ENCODE measurements at places on chromosomes 11 and 22.

DNA sequence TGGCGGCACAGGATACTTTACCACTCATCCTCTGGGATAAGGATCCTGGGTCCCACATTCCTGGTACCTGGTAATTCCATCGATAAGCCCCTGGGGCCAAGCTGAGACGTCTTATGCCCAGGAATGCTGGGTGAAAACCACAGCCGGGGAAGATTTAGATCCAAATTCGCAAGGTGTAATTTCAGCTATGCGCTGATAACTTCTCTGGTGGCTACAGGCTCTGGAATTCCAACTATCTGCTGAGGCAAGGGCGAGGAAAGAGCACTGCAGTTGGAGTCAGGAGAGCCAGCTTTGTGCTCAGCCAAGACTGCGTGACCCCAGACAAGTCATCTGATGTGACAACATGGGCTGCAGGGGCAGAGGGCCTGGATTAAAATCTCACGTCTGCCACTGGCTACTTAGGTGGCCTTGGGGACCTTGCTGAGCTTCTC lies 9.9 kb upstream of the MYEOV start:
- DNase-seq = no peak

GRCh38 chr11:18731949-18732821 lies 6.2 kb upstream of the IGSF22 start:
- DNase-seq = peak; percentile 40

GRCh38 chr22:30763815-30764673 lies 69.4 kb downstream of the OSBP2 start:
- DNase-seq = peak; percentile 36

- peak; percentile 71 for DNase-seq
These were observed 10.1 kb downstream of the MTFP1 start for GRCh38 chr22:30435674-30436126.

DNA sequence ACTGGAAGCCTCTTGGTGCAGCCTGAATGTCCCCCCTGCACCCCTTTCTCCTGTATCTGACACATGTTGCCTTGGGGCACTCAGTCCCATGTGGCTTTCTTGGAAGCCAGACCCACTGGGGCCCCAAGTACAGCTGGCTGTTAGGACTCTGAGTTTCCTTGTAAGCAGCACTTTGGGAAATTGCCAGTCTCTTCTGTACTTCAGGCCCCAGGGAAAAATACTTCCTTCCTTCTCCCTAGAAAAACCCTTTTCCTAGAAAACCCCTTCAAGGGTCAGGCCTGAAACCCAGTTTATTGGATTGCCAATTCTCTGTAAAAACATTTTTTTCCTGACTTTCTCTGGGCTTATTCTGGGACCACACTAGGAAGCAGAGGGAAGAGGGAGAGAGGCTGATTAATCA lies 360.3 kb downstream of the TENM4 start:
- no peak for DNase-seq

GRCh38 chr11:1532606-1533341 lies 39.3 kb downstream of the DUSP8 start:
- DNase-seq = no peak

- DNase-seq = no peak
These were observed 177.2 kb upstream of the MTMR2 start for GRCh38 chr11:96101146-96101545.

GRCh38 chr22:33470456-33470855 lies 412.3 kb upstream of the SYN3 start:
- DNase-seq = no peak

DNA sequence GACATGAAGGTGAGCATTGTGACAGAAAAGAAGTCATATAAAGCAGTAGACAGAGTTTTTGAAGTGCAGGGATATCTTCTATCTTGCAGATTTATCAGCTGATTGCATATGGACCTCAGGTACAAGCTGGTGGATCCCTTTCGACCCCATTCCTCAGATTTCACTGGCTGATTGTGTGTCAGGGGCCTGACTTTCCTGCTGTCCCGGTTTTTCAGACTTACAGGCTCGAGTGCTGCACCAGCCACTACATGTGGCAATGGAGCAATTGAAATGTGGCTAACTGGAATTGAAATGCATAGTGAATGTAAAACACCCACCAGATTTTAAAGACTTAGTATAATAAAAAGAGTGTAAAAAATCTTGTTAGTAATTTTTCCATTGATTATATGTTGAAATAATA lies 50.3 kb downstream of the CLMP start:
- no peak for DNase-seq

DNA sequence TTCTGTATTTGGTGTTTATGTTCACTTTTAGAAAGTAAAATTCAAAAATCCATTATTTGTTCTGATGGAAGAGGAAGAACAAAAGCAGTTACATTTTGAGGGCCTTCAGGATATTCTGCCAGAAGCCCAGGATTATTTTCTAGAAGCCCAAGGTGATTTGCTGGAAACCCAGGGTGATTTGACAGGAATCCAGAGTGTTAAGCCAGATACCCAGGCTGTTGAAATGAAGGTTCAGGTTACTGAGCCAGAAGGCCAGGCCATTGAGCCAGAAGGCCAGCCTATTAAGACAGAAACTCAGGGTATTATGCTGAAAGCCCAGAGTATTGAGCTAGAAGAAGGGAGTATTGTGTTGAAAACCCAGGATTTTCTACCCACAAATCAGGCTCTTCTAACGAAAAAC lies 33.1 kb downstream of the CCDC15 start:
- no peak for DNase-seq

- DNase-seq = no peak
These were observed 20.2 kb downstream of the BLID start for GRCh38 chr11:122095681-122096262.

DNA sequence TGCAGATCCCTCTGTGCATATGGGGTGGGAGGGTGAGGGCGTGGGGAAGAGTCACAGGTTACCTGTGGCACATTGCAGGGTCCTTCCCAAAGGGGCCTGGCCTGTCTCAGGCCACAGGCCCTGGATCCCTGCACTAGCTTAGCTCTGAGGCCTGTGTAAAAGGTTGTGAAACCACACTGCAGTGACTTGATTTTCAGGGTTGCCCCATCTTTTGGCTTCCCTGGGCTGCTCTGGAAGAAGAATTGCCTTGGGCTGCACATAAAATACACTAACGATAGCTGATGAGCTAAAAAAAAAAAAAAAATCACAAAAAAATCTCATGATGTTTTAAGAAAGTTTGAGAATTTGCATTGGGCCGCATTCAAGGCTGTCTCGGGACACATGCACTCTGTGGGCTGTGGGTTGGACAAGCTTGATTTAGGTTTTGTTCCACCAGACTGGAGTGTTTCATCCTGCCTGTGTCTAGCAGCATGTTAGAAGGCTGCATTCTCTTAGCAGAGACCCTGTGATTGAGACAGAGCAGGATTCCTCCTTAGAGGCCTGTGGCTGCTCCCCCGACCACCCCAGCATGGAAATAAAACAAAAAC lies 35.9 kb upstream of the TREH start:
- no peak for DNase-seq

- DNase-seq = no peak
These were observed 100.3 kb upstream of the CLPB start for GRCh38 chr11:72534371-72535193.

DNA sequence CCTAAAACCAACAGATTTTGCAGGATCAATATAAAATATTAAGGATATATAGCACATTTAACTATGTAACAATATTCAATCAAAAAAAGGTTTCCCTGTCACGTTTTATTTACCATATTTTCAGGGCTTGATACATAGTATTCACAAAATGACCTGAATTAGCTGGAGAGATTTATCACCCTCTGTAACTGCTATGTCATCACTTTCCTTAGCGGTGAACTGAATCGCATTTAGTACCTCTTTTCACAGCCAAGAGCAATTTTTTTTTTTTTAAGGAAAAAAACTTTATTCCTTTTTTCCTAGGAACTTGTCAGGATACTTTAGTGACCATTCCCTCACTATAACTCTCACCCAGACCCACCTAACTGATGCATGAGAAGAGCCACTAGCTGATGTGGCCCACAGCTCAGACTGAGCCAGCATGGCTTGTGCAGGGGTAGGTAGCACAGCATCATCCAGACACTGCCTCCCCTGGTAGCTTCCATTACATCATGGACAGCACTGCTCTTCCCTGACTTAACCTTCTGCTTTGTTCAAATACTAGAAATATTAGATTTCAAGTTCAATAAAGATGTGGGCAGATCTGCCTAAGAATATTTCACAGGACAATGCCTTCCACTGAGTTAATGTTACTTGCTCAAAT lies 17.0 kb upstream of the GPR83 start:
- DNase-seq = no peak

DNA sequence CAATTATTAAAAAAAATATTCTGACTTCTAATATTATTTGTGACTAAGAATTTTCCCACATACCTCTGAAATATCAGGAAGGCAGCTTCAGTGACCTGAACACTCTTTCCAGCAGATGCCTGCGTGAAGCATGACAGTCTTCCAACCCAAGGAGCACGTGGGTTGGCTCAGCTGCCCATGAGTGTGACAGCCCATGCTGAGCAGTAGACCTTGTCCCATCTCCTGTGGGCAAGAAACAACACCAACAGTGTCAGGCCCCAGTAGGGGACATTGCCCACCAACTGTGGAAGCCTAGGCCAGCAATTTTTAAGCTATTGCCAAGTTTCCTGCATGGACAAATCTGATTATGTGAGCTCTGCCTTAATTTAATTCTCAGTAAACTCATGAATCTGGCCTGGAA lies 66.4 kb upstream of the OLFML1 start:
- DNase-seq = no peak

GRCh38 chr11:113240790-113241635 lies 73.4 kb upstream of the TTC12 start:
- no peak for DNase-seq

DNA sequence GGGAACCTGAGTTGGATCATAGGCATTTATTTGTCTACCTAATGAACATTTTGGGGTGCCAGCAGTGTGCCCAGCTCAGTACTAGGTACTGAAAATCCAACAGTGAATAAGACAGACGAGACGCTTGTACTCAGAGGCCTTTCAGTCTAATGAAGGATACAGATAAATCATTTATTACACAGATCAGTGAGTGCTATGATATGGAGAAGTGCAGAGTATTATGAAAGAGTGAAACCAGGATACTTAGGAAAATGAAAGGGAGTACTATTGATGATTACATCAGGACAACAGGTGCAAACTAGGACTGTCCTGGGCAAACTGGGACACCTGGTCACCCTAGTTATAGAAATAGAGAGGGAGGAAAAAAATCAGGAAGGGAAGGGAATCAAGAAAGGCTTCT lies 207.5 kb upstream of the NCAM1 start:
- DNase-seq = no peak

- no peak for DNase-seq
These were observed 36.3 kb upstream of the PDGFB start for GRCh38 chr22:39281126-39281525.

DNA sequence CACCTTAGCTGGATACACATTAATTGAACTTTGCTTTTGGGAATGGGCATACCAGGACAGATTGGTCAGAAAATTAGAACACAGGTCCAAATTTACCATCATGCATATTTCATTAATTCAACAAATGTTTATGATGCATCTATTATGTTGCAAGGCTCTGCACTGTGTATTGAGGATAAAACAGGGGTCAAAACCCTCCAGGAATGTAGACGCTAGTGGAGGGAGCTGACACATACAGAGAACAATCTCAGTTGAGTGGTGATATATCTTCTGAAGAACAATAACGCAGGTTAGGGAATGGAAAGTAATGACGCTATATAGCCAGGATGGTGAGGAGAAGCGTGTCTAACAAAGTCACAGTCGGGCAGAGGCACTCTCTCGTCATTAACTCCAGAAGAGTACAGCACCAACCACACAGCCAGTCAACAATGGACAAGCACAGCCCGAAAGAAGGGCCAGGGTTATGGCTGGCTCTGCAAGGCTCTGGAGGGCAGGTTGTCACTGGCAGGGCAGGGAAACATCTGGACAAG lies 3.8 kb downstream of the FLI1 start:
- no peak for DNase-seq

GRCh38 chr11:11813288-11813962 lies 28.3 kb upstream of the USP47 start:
- no peak for DNase-seq

- DNase-seq = no peak
These were observed 25.4 kb downstream of the CREB3L1 start for GRCh38 chr11:46302866-46303265.

GRCh38 chr22:20437613-20438426 lies at the start of gene SCARF2:
SCARF2 (minus strand) TSS chr22:20437825; CDS start chr22:20437754, 71 bp downstream.
- no peak for DNase-seq

DNA sequence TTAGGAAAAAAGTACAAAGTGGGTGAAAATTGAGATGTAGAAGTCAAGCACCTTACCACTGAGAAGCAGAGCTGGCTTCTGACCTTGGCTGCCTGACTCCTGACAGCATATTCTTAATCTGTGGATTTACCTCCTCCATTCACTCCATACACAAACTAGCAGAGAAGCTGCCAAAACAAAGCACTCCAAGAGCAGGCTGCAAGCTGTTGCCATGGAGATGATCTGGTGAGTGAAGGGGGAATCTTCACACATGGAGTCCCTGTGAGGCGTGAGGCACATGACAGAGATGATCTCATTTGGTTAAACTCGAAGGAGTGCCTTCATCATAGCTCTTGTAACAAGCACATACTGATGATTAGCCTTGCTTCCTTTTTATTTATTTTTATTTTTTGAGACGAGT lies 16.1 kb downstream of the COMMD9 start:
- no peak for DNase-seq

- DNase-seq = no peak
These were observed 23.8 kb downstream of the GGTLC2 start for GRCh38 chr22:22667966-22668880.

- no peak for DNase-seq
These were observed 22.1 kb downstream of the MTFP1 start for GRCh38 chr22:30447656-30448055.

- no peak for DNase-seq
These were observed 17.0 kb upstream of the KCNJ11 start for GRCh38 chr11:17405232-17406005.

DNA sequence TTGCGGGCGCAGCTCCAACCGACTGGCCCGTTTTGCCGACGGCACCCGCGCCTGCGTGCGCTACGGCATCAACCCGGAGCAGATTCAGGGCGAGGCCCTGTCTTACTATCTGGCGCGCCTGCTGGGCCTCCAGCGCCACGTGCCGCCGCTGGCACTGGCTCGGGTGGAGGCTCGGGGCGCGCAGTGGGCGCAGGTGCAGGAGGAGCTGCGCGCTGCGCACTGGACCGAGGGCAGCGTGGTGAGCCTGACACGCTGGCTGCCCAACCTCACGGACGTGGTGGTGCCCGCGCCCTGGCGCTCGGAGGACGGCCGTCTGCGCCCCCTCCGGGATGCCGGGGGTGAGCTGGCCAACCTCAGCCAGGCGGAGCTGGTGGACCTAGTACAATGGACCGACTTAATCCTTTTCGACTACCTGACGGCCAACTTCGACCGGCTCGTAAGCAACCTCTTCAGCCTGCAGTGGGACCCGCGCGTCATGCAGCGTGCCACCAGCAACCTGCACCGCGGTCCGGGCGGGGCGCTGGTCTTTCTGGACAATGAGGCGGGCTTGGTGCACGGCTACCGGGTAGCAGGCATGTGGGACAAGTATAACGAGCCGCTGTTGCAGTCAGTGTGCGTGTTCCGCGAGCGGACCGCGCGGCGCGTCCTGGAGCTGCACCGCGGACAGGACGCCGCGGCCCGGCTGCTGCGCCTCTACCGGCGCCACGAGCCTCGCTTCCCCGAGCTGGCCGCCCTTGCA lies 1.0 kb downstream of the FJX1 start:
- DNase-seq = no peak
